Dermis lymphatic vessel endothelial cell (primary cell): ENCODE measurements at places on chromosomes 4 and X. TPM values are rescaled to one million over a fixed set of nuclear protein-coding genes. Genes with fewer than 3 reads are reported as not detected.

The GLRA3 gene
- not detected in 2 replicates for total RNA-seq

The KIAA1210 gene
- total RNA-seq: not detected in 2 replicates

The SYN1 gene
- under 0.01 and 0.17 TPM in 2 replicates for total RNA-seq

The PCDH10 gene
- 0.09 TPM in 1 of 2 replicates, not detected in the other for total RNA-seq

The MAGED4 gene
- 30.3 and 36.1 TPM in 2 replicates for total RNA-seq

The FGFBP2 gene
- not detected in 2 replicates for total RNA-seq

The TCEANC gene
- 2.4 and 2.8 TPM in 2 replicates for total RNA-seq

The DGAT2L6 gene
- not detected in 2 replicates for total RNA-seq

The XAGE1B gene
- total RNA-seq: not detected in 2 replicates

The ABCE1 gene
- total RNA-seq: 88.8 and 144 TPM in 2 replicates

The MAP7D3 gene
- total RNA-seq: 17.9 and 19.0 TPM in 2 replicates

The DMRTC1 gene
- not detected in 2 replicates for total RNA-seq

The SSX4 gene
- total RNA-seq: not detected in 2 replicates

The MAMLD1 gene
- total RNA-seq: 0.52 and 0.65 TPM in 2 replicates

The FAM90A26 gene
- total RNA-seq: not detected in 2 replicates

The KCND1 gene
- 0.09 and 0.22 TPM in 2 replicates for total RNA-seq

The AVPR2 gene
- total RNA-seq: 2.1 and 3.5 TPM in 2 replicates

The EDNRA gene
- 0.34 and 1.3 TPM in 2 replicates for total RNA-seq

The VSIG1 gene
- total RNA-seq: 0.09 and 0.33 TPM in 2 replicates

The ARX gene
- not detected in 2 replicates for total RNA-seq

The MAGIX gene
- total RNA-seq: 0.43 and 0.76 TPM in 2 replicates

The TRIM75 gene
- not detected in 2 replicates for total RNA-seq

The REPS2 gene
- 9.7 and 11.2 TPM in 2 replicates for total RNA-seq

The RGN gene
- total RNA-seq: 0.33 and 0.34 TPM in 2 replicates

The TMEM271 gene
- total RNA-seq: not detected in 2 replicates

The HS6ST2 gene
- total RNA-seq: not detected in 2 replicates

The UGT8 gene
- not detected in 2 replicates for total RNA-seq

The SHROOM4 gene
- total RNA-seq: 18.5 and 23.6 TPM in 2 replicates

The MAP3K15 gene
- 0.09 and 0.22 TPM in 2 replicates for total RNA-seq

The IRS4 gene
- total RNA-seq: under 0.01 and 0.09 TPM in 2 replicates

The FBXO8 gene
- 35.7 and 36.4 TPM in 2 replicates for total RNA-seq

The INPP4B gene
- 23.2 and 28.6 TPM in 2 replicates for total RNA-seq

The AFAP1 gene
- 20.6 and 21.1 TPM in 2 replicates for total RNA-seq

The HOPX gene
- total RNA-seq: 0.34 TPM in 1 of 2 replicates, not detected in the other

The ADH1B gene
- total RNA-seq: 0.09 TPM in 1 of 2 replicates, not detected in the other

The RBM46 gene
- total RNA-seq: 0.11 TPM in 1 of 2 replicates, not detected in the other

The PLP1 gene
- total RNA-seq: 1.4 and 3.3 TPM in 2 replicates

The TEX13D gene
- total RNA-seq: not detected in 2 replicates

The FHL1 gene
- 68.2 and 99.0 TPM in 2 replicates for total RNA-seq

The TMEM255A gene
- total RNA-seq: not detected in 2 replicates

The SPACA5 gene
- total RNA-seq: not detected in 2 replicates
